ENCODE measurements at places on chromosomes 2 and 18.

DNA sequence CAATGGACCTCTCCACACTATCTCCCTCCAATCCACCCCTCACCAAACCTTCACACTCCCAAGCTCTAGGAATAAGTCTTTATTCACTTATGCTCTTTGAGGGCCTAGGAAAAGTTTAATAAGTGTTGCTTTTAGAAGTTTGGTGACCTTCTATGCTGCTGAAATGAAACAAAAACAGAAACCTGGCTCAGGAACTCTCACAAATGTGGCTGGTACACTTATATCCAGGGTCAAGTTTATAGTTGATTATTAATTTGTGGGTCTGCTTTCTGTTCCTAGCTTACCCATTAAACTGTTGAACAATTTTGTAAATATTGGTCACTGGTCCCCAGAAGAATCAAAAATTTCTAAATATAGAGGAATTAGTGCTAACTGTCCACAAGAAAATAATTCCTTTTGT, 14.2 kb upstream of the ANKRD44 start:
- no peak for DNase-seq

DNA sequence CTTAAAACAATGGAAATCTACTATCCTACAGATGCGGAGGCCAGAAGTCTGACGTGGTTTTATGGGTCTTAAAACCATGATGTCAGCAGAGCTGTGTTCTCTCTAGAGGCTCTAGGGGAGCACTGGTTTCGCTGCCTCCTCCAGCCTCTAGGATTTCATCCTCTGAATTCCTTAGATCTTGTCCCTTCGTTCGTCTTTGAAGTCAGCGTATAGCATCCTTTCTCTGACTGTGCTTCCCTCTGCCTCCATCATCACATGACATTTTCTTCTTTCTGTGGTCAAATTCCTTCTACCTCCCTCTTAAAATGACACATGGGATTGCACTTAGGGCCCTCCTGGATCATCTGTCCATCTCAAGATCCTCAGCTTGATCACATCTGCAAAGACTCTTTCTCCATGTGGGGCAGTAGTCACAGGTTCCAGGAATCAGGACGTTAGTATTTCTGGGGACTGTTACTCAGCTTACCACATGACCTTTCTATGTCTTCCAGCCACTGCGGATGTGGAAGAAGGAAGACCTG, 22.7 kb upstream of the NCK2 start:
- DNase-seq: no peak

DNA sequence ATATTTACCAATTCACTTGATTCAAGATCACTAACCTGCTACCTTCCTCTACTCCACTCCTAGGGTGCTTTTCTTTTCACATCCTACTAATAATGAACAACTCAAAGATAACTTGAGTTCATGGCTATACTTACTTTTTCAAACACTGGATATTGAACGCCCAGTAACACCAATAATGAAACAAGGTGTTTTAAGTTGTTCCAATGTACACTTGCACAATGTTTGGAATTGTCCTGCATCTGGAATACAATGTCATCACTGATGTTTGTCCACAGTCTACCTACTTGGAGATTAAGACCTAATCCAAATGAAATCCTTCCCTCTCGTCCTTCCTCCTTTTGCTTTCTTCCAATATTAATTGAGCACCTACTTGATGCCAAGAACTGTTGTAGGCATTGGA, 218.3 kb upstream of the TMEM200C start:
- no peak for DNase-seq

- DNase-seq: no peak
Observed at GRCh38 chr18:80023173-80023572, 11.1 kb upstream of the RBFA start.

DNA sequence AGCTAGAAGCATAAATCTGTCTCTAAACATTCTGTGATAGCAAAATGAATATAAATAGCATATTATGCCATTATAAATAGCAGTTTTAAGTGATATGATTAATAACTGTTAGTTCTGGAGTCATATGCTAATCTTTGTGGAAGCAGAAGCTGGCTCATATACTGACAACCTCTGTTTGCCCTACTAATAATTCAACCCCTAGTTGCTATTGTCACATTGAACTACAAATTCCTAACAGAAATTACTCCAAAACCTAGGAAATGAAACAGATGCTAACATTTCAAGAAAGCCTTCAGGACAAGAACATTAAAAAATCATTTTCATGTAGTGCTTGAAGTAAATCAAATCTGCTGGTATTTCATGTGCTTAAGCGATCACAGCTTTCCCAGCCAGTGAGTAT, 28.2 kb downstream of the CALCRL start:
- no peak for DNase-seq

GRCh38 chr2:226123300-226123699, 676.3 kb downstream of the IRS1 start:
- DNase-seq: no peak

GRCh38 chr2:27461118-27461517, 18.9 kb downstream of the KRTCAP3 start:
- DNase-seq: no peak

DNA sequence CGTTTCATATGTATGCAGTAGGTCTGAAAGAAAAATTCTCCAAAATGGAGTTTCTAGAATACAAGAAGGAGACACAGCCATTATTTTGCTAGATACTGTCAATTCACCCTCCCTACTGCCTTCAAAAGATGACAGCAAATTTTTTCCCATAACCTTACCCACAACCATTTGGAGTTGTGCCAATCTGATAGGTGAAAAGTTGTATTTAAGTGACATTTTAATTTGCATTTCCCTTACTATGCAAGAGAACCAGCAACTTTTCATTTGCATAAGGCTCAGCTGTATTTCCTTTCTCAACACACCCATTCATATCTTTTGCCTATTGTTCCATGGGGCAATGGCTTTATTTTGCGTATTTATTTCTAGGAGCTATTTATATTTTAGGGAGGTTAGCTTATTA, 31.4 kb upstream of the IL18RAP start:
- DNase-seq: no peak
